ENCODE measurements at places on chromosomes 1 and 21.
A peak's percentile ranks its signal among the peaks of the same experiment; 100 is the strongest.

GRCh38 chr1:60866917-60867531 is 215.3 kb upstream of the NFIA start:
- peak; percentile 39 for DNase-seq

GRCh38 chr1:99327357-99327756 is 63.1 kb downstream of the PLPPR4 start:
- no peak for DNase-seq

DNA sequence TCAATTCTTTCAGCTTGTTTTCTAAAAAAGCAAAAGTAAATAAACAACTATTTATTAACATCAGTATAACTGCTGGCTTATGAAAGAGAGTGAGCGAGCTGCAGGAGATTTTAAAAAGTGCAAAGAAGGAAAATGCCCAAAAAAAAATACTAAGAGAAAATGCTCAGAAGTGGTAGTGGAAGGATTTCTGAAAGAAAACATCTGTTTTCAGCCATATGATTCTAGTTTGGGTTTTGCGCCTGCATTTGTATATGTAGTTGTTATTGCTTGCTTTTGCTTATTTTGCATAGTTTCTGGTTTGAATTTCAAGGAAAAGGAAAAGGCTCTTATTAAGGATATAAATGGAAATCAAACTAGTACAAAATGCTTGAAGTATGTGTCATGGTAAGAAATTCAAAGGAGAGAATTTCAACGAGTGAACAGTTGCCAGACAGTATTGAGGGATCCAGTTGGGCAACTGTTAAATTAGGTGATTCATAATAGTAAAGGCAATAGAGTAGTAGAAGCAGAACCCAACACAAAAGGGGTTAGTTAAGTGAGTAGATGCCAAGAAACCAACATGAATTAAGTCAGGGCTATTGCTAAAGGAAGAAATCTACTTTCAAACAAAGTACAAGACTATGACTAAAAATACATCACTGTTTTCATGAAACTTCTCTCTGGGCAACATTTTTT is 1.2 kb downstream of the GBP5 start:
- no peak for DNase-seq

GRCh38 chr1:182845379-182845778 is 6.2 kb downstream of the DHX9 start:
- DNase-seq: no peak

- DNase-seq: no peak
Observed at GRCh38 chr1:173424782-173425407, 52.2 kb upstream of the PRDX6 start.

DNA sequence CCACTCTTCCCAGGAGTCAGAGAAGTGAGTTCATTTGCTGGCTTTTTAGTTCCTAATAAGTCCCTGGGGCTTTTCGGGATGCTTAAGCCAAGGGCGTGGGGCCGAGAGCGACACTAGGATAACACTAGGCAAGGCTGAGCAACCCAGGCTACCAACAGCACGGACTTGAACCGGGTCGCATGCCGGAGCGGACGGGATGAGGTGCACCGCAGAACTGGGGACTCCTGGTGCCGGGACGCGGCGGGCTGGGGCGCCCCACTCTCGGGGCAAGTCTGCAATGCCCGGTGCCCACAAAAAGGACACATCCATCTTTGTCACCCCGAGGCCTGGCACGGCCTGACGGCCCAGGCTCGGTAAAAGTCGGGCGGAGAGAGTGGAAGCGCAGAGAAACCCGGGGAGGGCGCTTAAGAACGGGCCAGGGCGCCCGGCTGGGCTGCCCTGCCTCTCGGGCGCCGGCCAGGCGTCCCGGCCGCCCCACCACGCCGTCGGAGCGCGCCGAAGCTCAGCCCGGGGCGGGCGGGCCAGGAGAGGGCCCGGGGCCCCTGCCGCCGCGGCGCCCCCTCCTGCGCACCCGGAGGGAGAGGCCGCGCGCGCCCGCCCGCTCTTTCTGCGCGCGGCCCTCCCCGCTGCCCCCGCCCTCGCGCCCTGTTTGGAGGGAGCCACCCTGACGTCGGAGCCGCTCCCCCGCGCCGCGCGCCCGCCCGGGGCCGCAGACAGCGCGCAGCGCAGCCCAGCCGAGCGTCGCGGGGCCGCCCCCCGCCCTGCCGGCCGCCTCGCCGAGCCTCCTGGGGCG is at the start of gene NBL1:
NBL1 (plus strand) TSS at position 710 of the 793 bp plus-strand sequence. CDS start 10,720 bp downstream, outside the sequence.
- no peak for DNase-seq

DNA sequence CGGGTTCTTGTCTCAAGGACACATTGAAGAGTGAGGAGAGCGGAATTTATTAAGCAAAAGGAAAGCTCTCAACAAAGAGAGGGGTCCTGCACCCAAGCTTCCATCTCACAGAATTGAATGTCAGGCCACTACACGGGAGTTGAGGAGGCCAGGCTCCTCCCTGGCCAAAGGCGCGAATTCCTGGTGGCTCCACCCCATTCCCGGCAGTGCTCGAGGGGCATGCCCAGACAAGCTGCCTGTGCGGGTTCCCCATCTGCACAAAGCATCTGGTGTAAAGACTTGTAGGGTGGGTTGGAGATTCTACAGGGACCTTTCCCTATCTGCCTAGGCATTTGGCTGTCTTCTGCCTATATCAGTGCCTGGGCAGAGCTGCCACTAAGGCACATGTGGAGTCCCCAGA is 648.5 kb upstream of the PKN2 start:
- no peak for DNase-seq

DNA sequence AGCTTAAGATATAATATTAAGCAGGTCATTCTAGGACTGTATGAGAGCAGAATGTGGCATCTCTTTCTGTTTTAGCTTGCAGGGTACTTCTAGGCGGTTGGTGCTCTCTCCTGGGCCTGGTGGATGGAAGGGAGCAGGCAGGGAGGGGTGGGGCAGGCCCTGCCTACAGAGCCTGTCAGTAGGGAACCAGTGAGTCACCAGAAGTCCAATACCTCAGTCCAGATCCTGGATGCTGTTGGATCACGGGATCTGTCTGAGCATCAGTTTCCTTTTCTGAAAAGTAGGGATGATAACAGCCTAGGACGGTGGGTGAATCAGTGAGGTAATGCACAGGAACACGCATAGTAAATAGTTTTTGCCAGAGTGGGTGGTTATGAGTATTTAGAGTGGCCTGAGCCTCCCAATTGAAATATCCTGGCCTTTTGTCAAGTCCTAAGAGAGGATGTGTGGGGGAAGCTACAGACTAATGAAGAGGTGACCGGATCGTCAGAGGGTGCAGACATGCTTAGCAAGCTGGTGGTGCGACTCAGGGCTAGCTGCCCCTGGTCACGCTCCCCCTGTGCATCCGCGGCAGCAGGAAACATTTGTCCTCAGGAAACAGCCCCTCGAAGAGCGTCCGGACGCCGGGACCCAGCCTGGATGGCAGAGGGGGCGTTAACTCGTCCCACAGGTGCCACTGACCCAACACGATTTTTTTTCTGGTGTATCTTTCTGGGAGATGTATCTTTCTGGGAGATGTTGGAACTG is 23.9 kb downstream of the NAV1 start:
- no peak for DNase-seq

DNA sequence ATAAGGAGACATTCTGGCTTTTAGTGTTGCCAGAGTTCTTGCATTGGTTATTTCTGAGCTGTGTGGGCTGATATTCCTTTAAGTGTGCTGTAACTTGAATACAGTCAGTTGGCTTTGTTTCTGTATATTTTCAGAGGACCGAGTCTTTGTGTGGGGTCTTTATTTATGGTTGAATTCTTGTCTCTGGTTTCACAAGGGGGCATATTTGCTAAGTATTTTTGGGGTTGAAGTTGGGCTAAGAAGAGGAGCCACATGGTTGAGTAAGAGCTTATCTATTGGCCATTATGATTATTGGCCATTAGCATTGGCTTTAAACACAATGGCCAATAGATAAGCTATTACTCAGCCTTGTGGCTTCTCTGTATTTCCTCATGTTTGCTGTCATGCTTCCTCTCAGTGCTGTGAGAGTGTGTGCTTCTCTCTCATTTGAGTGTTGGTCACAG is 26.3 kb upstream of the PTGFR start:
- DNase-seq: no peak

GRCh38 chr1:60923389-60924087 is 158.8 kb upstream of the NFIA start:
- no peak for DNase-seq

DNA sequence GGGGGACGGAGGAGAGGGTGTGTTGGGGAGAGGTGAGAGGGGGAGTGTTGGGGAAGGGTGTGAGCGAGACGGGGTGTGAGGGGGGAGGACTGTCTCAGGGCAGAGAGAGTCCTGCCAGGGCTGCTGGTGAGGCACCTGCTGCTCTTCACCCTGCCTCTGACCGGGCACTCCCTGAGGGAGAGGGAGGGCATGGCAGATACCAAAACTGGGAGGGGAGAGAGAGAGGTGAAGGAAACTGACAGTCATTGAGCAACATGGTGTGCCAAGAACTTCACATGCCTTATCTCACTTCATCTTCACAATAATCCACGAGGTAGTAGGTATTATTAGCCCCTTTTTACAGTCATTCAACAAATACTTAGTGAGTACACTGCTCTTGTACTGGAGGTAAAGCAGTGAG is 61.3 kb upstream of the ARTN start:
- DNase-seq: no peak

- DNase-seq: no peak
Observed at GRCh38 chr1:192766009-192766625, 42.7 kb upstream of the RGS2 start.

DNA sequence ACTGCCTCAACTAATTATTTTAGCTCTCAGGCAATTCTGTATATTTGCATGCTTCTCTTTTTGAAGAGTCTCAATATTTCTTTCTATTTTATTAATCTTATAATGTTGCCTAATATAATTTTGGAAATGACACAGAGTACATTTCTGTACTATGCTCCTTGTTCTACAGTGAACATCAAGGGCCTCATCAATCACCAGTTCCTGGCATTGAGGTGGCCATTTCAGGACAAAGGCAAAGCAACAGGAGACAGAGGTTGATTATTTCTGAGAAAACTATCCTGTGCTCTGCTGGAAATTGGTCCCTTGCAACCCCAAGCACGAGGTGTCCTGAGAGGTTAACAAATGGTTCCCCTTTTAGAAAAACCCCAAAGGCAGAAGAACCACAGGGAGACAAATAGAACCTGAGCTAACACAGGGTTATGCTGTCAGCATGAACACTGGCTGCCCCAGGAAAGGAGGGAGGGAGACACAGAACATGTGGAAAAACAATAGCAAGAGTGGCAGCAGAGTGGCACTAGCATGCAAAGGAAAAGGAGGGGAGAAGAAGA is 63.9 kb upstream of the VAV3 start:
- no peak for DNase-seq

DNA sequence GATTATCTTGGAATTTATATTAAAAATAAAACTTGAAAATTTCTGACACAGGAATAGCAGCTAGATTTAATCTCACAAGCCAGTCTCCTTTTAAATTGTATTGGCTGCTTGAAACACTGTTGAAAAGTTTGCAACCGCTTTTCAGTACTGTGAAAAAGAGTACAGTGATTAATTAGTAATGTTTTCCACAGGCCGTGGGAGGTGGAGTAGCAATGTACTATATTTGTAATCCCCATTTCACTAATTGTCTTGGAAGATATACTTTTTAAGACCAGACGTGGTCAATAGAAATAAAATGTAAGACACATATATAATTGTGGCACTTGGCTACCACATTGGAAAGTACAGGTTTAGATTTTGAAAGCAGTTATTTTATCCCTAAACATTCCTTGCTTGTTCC is 40.8 kb upstream of the MYOCOS start:
- no peak for DNase-seq

GRCh38 chr1:172638885-172639831 is 19.7 kb upstream of the FASLG start:
- no peak for DNase-seq

GRCh38 chr1:198677871-198678270 is 39.0 kb downstream of the PTPRC start:
- no peak for DNase-seq

DNA sequence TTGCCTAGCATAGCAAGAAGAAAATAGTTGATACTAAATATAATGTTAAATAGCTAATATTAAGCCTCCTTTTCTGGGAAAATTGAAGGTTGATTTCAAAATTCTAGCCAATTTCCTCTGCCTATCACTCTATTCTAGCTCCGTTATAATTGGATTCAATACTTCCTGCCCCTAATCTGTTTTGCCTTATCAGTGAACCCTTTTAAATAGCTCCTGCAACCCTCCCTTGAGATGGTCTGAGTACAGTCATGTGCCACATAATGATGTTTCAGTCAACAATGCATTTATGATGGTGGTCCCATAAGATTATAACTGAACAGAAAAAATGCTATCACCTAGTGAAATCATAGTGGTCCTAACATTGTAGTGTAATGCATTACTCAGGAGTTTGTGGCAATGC is 79.7 kb upstream of the PBX1 start:
- DNase-seq: no peak

DNA sequence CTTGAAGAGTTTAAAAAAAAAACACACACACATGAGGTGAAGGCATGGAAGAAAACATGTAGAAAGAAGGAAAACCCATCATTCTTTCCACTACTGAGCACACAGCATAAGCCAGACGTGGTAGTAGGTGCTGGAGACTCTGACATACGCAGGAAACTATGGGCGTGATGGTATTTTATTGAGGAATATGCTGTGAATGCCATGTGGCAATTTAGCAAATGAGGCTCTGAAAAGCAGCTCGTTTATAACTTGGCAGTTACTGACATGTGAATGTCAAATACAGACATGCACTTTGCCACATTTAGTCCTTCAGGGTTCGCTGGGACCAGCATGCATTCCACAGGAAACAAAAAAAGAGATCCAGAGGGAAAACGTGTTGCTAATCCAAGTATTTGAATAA is 74.3 kb upstream of the IFNAR2 start:
- DNase-seq: no peak

DNA sequence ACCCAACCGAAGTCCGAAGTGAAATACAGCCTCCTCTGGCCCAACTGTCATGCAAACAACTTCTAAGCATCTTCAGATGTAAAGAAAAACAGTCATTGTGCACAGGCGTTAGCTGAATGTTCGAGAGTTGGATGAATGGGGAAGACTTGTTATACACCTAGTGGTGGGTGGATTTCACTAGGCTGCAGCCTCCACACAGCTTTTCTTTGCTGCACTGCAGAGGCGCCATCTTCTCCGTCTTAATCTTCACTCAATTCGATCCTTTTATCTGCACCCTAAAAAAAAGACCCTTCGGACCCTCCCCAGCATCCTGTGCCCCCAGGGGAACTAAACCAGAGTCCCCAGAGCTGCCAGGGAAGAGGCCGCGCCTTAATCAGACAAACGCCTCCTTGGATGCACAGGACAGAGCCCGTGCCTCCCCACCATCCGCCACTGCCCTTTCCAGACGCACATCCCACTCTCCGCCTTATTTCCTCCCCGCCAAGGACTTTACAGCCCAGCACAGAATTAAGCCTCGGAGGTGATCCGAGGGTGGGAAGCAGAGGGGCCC is 1.4 kb downstream of the APP start:
- DNase-seq: peak; percentile 87

DNA sequence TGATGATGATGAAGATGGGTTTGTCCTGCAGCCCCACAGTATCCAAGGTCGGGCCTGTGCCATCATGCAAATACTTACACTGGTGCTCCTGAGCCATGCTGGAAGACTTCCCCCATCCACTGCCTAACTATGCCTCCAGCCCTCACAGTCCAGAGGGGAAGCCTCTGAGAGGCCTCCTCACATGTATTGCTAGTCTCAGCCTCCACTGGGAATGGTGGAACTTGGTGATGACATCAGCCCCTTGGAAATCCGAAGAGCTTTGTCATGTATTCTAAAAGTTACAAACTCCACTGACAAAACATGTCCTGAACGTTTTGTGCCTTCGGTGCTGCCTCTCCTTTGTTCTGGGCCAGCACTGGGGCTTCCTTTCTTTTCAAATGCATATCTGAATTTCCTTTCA is 61.1 kb upstream of the DMRTB1 start:
- DNase-seq: no peak

- no peak for DNase-seq
Observed at GRCh38 chr1:97632776-97633175, 288.1 kb downstream of the DPYD start.

- no peak for DNase-seq
Observed at GRCh38 chr1:16231331-16232315, 5.4 kb downstream of the CPLANE2 start.

Measured in pons (tissue), 1 donor.